ENCODE measurements at places on chromosomes 3 and 15.

DNA sequence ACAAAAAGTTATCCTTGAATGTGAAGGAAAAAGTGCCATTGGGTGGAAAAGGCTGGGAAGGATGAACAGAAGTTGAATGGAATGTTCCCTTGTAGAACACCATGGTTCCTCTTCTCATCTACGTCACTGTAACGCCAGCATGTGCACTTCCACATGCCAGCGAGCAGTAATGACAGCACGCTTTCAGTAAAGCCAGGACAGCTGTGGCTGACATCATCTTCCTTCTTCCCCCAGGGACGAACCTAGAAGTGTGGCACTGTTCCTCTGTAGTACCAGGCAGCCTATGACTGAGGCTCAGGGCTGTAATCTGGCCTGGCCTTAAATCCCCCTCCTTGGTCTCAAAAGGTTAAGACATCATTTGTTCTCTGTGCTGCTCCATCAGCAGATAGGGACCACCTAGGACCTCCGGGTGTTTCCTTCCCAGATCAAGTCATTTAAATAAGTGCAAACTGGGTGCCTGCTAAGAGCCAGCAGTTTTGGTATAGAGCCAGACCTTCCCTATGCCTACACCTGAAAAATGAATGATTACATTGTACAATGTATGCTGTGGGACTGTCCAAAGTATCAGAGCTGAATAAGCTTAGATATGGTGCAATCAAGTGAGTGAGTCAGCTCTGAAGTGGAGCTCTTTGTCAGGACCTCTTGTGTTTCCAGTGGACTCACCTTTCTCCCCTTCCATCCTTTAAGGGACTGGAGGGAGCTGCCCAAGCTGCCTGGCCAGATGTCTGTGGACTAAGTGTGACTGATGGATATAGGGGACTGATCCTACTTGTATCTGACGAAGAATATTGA, 5.6 kb upstream of the SRPRB start:
- peak; percentile 77 for DNase-seq

- DNase-seq, result no peak
These were observed 616.3 kb upstream of the BCHE start for GRCh38 chr3:166453478-166453877.

DNA sequence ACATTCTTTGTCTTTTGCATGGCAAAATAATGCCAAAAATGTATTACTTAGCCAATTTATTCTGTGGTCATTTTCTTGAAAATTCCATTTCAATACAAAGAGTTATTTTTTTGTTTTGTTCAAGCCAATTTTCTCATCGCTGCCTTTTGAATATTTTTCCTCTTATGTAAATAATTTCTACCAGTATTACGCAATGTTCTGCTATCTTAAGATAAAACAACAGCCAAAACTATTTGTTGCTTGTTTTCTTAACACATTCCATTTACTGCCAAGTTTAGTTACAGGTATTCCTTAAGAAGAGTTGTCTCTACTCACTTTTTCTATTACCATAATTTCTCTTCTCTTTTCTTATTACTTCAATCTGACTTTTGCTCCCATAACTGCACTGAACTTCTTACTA, 163.1 kb downstream of the ROBO1 start:
- no peak for DNase-seq

DNA sequence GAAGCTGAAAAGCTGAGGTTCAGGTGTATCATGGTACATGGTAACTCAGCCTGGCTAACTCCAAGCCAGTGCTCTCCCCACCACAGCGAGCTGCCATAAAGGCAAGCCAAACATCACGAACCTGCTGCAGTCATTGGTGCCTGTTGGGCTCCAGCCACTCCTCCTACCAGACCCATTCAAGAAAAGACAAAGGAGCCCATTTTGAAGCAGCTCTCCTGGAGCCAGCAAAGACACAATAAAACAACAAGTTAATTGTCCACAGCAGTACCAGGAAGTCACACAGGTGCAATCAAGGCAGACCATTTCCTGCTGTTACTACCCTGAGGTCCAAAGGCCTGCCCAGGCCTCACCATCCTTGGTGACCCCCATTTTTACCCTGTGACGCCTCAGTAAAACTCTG, 77.6 kb downstream of the DAPK2 start:
- no peak for DNase-seq

- DNase-seq, result peak; percentile 88
These were observed 2.4 kb upstream of the POPDC2 start for GRCh38 chr3:119662604-119663373.

DNA sequence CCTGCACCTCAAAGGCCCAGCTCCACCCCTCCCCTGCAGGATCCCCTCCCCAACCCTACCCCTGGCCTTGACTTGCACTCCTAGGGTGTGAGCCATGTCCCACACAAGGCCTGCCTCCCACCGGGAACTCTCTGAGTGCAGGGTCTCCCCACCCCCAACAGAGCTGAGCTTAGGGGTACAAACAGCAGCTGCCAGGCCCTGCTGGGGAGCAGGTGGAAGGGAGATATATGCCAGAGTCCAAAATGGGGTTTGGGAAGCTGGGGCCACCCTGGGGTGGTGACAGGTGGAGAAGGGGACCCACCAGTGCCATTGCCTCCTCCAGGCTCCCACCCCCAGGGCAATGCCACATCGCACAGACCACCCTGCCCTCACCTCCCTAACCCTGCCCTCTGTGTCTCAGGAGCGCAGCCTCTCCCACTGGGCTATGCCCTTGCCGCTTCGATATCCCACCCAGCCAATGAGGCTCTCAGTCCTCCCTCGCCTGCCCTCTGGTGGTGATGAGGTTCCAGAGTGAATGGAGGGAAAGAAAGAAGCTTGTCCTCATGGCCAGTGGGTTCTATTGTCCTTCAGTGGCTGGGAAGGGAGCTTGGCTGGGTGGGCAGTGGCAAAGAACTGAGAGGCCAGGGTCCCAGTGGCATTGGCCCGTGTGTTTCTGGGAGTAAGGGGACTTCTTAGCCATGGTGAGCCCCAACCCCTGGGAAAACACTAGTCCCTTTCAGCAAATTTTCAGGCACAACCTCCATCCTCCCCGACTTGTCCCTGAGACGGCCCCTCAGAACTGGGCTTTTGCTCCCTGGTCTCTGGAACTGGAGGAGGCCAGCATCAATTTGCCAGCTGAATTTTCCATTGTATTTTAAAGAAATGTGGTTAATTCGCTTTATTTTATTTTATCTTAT, 46.8 kb downstream of the CYP11A1 start:
- DNase-seq, result peak; percentile 80

DNA sequence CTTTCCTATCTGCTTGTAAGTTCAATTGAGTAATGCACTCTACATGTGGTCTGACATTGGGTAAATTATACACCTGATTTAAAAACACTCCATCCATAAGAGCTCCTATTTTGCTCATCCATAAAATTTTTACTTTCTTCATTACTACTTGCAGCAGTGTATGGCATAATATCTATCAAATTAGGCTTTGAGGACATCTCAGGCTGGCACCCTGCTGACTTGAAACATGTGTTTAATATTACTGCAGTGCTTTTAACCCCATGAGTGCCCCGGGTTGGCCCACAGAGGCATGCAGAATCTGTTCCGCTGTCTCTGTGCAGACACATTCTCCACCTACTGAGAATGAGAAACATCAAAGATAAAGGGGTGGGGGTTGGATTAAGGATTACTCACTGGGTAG, 249.9 kb upstream of the DNAJC19 start:
- DNase-seq, result no peak

- DNase-seq, result no peak
These were observed 48.2 kb upstream of the MYO5C start for GRCh38 chr15:52343831-52344230.

- peak; percentile 85 for DNase-seq
These were observed 137.7 kb downstream of the IGF1R start for GRCh38 chr15:98785807-98786621.

Measured in tongue (tissue), 3 donors.